ENCODE measurements at places on chromosomes 1 and 21.

GRCh38 chr1:44592208-44593145, 81.8 kb downstream of the TMEM53 start:
- DNase-seq: no peak

GRCh38 chr1:179753061-179753460, 10.0 kb downstream of the FAM163A start:
- DNase-seq: no peak

GRCh38 chr1:85453640-85454194, 11.2 kb downstream of the DDAH1 start:
- no peak for DNase-seq

GRCh38 chr1:10646347-10646861, 150.0 kb downstream of the CASZ1 start:
- DNase-seq: peak; percentile 9

DNA sequence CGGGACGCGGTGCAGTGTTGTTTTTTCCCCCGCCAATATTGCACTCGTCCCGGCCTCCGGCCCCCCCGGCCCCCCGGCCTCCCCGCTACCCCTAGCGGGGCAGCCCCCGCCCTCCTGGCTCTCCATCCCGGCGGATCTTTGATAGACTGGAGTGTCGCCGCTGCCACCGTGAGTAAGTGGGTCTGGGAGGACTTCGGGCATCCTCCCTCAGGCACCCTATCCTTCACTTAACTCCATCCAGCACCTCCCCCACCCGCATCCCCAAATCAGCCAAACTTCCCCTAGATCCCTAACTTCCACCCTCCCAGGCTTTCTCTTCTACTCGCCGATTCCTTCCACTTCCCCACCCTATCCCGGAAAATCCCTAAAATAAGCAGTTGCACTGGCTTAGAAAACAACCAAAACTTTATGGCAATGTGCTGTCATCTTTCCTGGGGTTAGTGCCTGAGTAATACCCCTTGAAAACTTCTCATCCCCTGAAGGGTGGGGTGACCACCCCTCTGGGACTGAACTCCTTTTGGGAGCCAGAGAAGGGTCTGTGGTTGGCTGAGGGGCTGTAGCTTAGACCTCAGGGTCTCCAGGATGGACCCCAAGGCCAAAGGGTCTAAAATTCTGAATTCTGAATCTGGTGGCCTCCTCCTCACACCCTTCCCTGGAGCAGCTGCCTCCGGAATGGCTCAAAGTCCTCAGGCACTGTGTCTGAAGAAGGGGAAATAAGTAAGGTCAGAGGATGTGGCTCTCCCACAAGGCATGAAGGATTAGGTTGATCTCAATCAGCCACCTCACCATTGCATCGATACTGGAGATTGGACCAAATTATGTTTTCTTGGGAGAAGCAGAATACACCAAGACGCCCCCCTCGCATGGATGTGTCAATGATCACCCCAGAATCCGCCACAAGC, 12.2 kb downstream of the THBS3 start:
- peak; percentile 67 for DNase-seq

DNA sequence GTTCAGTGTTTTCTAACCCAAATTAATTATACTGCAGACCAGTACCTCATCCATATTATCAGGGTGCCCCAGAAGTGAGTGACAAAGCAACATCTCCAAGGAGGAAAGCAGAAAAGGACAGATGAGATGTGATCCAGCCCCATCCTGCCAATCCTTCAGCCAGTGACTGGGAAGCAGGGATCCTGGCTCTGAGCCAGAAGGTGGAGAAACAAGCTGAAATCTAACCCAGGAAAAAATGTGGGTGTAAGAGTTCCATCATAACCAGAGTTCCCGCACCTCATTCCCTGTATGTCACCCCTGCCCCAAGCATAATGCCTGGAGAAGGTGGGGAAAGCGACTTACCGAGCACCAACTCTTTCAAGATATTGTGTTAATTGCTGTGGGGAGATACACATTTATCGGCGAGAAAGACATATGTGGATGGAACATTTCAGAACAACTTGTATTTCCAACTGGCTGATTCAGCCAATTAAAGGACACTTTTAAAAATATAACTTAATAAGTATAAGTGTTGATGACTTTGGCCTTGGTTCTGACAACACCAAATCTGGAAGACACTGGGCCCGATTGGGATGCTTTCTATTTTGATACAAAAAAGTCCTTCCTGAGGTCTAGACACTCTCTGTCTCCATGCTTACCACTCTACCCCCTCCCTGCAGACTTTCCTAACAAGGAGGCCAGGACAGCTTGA, 14.9 kb downstream of the PLEKHA6 start:
- peak; percentile 38 for DNase-seq

DNA sequence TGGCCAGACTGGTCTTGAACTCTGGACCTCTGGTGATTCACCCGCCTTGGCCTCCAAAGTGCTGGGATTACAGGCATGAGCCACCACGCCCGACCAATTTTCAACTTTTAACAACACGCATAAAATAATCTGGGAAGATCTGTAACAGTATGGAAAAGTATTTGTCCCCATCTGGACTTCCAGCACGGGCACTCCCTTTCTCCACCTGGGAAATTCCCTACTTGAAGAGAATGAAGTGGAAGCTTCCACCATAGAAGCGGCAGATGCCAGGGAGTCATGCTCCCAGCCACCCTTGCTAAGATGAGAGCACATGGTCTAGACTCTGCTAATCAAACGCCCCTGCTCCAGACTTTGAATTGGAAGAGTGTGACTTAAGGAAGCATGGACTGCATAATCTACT, 9.0 kb upstream of the GPR137B start:
- DNase-seq: no peak

GRCh38 chr1:84834419-84835064, 58.5 kb downstream of the LPAR3 start:
- DNase-seq: peak; percentile 42

DNA sequence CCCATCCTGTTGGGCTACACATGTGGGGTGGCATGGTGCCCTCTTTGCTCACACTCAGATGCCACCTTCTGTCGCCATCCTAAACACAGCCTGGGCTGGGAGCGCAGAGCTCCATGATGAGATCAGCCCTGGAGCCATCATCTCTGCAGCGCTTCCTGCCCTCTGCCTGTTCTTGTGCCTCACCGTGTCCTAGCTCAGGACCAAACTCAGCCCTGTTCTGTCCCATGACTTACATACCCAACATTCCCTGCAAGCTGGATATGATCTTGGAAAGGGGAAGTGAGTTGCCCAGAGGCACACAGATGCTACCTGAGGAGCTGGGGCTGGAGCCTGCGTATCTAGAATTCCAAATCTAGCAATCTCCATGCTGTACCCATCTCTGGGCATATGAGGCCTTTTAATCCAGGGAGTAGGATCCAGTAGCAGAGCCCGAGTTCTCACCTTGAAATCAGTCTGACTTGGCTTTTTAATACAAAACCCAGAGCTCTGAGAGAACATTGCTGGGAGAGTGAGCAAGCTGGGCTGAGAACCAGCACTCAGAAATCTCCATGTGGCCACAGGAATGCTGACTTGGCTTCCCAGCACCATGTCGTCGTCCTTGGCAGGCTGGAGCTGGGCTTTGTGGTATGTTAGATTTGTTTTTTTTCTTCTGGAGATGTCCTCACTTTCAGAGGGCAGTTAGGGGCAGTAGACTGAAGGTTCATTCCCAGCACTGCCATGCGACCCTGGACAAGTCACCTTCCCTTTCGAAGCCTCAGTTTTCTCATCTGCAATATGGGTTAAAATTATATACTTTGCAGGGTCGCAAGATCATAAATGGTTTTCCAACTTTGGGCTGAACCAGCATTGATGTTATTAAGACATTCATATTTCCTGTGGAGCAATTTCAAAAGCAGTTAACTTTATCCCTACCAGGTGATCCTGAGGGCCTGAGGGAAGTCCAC, 2.6 kb downstream of the ALPL start:
- no peak for DNase-seq

GRCh38 chr1:42779725-42780124, 5.1 kb upstream of the TMEM269 start:
- no peak for DNase-seq
